ENCODE measurements at places on chromosomes 1 and 21.

GRCh38 chr1:74053407-74053806 is 144.6 kb downstream of the LRRIQ3 start:
- no peak for DNase-seq

DNA sequence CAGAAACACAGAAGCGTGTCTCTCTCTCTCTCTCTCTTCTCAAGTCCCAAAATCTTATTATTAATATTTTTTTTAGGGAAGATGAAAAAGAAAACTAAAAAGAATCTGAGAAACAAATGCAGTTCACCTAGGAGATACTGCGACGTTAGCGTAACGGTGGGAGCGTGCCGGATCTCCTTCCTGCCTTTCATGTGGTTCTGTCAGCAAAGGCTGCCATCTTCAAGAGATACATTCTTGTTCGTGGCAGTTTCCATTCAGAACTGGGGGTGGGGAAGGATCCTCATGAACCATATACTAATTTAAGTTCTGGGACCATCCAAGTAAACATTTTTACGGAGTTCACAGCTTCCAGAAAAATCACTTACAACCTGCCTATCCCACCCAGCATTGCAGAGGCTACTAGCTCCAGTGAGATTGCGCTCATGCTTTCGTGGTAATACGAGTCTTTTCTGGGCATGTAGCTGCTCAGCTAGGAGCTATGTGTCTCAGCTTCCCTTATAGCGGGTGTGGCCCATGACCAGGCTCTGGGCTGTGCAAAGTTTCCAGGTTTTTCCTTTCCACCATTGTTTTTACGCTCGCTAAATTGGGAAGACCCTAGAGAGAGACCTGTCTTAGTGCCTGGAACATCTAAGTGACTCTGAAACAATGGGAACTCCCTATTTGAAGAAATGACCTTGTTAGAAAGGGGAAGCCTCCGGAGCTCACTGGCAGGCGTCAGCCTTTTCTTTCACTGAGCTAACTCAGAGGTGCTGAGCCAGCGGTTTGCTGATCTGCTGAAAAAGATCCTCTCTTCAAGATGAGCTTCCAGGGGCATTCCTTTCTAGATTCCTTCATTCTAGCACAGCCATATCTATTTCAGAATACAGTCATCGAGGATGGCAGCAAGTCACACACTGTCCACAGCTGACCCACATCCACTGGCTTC is 17.3 kb downstream of the SLAMF1 start:
- no peak for DNase-seq

DNA sequence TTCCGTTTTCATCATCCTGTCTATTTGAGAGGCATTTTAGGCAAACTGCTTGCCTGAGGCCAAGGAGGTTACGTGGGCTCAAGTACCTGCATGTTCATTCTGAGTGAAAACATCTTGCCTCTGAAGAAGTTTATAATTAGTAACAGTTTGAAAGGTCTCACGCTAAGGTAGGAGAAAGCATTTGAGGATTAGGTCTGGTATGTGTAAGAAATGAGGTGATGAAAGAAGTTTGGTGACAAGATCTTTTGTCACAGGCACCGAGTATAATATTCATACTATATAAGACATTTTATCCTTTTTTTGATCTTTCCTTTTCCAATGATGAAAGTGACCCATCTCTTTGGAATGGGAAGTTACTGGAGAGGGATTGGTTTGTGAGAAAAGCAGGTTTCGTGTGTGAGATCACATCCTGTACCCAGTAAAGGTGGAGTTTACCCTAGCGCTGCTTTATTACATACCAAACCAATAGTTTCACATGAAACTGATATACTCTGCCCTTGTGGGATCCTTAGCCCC is 98.7 kb upstream of the PDC start:
- DNase-seq = no peak

- no peak for DNase-seq
These were observed 4.7 kb downstream of the FMOD start for GRCh38 chr1:203346060-203346768.

DNA sequence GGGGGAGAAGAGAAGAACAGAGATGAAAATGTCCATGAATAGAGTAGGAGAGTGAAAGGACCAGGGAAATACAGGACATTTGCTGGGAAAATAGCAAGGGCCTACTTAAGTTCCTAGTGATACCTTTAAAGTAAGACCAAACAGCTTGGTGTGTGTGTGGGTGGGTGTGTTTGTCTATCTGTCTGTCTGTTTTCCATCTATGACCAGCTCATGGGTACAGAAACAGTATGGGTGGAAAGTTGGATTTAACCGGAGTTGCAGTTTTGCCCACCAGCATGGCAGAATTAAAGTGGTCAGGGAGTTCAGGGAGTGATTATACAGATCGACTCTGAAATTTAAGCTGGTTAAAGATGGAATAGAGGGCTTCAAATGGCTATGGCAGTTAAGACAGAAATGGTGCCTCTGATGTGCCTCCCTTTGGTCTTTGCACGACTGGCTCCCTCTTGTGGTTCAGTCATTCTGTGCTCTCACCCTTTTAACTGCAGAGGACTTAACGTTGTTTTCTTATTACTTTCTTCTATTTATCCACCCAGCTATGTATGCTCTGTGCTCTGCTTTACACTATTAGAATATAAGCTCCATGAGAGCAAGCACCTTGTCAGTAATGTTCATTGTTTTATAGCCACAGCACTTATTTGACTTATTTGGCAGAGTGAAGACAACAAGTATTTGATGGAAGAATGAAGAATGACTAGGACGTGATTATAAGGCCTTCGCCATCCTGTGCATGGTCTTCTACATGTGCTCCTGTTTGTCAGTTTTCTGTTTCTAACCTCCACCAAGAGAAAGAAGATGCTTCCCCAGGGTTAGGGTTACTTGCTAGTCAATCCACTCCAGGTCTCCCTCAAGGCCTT is 72.7 kb upstream of the AK4 start:
- peak; percentile 35 for DNase-seq
